ENCODE measurements at places on chromosomes 6 and 20.

DNA sequence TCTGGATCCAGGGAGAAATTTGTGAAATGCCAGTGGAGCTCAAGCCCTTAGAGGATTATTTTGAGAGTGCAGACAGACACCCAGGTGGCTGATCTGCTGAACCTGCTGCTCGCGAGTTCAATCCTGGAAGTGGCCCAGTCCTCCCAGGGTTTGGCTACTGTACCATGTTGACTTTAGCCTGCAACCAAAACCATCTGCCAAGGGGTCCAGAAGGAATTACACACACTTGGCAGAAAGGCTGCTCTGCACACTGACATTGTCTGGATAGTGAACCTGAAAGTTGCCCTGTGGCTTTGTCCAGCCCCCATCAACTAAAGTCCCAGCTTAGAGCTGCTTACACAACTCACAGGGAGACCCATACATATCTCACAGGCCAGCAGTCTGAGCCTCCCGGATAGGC is 21.6 kb upstream of the PI3 start:
- DNase-seq, result no peak

GRCh38 chr6:119610265-119610664 is 260.7 kb upstream of the MAN1A1 start:
- DNase-seq, result no peak

- no peak for DNase-seq
Measured at GRCh38 chr20:1296117-1296610, 30.1 kb downstream of the SNPH start.

GRCh38 chr6:72649032-72649984 is 27.4 kb downstream of the KCNQ5 start:
- peak; percentile 77 for DNase-seq

DNA sequence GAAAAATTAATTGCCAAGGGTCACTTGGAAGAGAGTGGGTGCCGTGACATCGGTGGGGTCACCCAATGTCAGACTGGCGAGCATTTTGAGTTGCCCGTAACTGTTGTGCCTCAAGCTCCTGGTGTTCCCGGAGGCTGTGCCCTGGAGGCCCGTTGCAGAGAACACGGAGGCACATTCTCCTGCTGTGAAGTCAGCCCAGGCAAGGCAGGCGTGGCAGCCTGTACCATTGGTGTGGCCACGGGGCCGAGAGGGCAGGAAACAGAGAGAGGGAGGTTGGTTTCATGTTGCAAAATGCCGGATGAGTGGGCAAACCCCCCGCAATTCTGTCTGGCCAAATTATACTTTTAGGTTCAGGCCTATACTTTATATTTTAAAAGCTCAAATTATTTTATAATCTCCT is 81.2 kb downstream of the THBS2 start:
- DNase-seq, result peak; percentile 93

- peak; percentile 58 for DNase-seq
Measured at GRCh38 chr6:166584853-166585429, 1.5 kb downstream of the RAMACL start.

DNA sequence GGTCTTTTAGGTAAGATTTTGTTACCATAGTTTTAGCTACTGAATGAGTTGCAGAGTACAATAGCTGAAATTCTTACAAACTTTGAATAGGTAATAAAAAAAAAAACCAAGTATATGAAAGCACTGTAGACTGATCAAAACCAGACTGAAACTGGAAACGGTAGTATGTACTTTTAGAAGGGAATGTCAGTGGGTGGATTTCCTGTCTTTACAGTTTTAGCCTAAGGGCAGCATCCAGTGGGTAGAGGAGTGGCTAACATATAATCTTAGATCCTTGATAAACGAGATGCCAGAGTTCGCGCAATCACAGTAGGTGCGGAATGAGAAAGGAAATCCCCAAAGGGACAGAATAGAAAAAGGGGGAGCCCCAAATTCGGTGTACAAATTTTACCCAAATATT is 385.9 kb upstream of the RUNX2 start:
- peak; percentile 17 for DNase-seq

GRCh38 chr6:1287103-1287591 is 24.8 kb upstream of the FOXQ1 start:
- peak; percentile 97 for DNase-seq

DNA sequence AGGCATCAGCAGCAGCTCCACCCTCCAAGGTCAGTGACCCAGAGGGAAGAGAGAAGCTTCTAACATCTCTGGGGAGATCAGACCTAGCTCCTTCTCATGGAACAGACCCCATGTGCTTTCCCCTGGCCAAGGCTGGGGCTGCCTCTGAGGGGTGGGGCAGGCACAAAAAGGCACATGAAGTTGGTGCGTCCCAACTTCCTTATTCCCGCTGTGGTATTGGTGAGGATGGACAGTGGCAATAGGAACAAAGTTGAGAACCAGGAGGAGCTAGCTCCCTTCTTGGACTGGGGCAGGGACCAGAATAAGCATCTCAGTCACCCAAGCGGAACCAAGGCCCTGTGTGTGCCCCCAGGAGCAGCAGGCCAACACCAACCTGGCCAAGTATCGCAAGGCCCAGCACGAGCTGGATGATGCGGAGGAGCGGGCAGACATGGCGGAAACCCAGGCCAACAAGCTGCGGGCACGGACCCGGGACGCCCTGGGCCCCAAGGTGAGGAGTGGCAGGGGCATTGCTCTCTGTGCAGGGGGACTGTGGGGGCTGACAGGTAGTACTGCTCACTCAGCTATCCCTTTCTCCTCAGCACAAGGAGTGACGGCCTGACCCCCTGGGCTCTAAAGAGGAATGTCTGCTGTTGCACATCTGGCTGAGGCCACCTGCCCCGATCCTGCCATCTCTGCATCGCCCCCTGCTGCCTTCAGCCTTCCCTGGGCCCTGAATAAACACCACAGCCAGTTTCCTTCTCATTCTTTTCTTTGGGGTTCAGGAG is 46.1 kb downstream of the MYH7B start:
- DNase-seq, result peak; percentile 47

DNA sequence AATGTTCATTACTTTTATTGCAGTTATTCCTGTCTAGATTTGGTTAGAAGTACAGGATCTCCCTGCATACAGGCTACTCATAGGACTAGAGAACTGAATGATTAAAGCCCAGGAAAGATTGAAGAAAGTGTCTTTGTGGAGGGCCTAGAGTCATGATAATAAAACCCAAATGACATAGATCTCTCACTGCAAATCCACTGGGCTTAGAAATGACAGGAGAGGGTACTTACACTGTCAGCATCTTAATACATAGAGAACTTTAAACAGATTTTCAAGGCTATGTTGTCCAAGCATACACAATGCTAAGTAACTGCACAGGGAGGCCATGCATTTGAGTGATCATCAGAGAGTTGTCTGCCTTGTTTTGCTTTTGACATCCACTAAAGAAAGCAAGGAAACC is 383.8 kb upstream of the MAP3K7 start:
- no peak for DNase-seq

DNA sequence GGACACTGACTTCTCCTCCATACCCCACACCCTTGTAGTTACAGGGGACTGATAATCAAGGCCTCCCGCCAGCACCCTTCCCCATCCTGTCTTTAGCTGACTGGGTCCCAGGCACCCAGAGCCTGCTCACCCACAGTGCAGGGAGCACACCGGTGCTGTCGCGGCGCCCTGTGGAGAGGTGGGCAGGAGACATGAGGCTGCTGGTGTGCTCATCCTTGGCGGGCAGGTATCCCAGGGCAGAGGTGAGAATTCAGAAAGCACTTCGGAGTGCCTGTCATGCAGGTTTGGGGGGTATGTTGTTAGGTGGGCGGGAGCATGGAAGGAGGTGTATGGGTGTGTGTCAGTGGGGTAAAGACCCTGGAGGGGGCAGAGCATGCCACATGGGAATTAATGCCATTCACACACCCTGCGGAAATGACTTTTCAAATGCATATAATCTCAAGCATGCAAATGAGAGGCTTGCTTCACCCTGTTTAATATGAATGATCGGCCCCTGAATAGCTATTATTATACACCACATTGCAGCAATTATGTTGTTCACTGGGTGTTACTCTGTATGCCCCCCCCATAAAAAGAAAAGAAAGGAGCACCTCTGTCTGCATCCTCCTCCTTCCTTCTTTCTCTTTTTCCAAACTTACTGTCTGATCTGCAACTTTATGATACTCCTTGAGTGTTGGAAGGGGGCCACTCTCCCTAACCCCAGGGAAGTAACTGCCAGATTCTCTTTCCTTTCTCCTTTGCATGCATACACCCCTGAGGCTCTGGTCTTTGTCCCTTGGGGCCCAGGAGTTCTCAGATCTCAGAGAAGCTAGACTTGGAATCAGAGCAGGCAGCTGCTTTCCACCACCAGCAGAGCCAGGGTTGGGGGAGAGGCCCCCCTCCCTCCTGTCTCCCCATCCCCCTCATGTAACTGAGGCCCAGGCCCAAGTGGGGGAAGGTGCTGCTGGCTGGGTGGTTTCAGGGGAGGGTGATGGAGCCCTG is 16.0 kb downstream of the FOXP4 start:
- DNase-seq, result no peak

GRCh38 chr6:53796791-53797190 is 2.0 kb downstream of the LRRC1 start:
- DNase-seq, result peak; percentile 34

- no peak for DNase-seq
Measured at GRCh38 chr6:90297867-90298381, 1.3 kb upstream of the BACH2 start.

- no peak for DNase-seq
Measured at GRCh38 chr20:60242836-60243505, 284.7 kb downstream of the CDH26 start.

DNA sequence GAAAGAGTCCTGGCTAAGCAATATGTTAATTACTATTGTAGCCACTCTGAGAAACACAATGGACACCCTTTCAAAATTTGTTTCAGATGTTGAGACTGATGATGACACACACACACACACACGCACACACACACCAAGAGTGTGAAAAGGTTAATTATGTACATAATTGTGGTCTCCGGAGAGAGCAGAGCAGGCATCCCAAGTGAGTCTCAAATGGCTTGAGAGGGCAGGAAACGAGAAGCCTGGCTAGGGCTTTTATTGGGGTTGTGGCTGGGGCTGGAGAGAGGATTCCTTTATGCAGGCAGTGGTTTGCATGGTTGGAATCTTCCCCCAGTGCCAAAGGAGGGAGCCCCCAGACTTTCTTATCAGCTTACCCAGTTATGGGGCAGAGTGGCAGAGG is 38.2 kb upstream of the NKX2-4 start:
- peak; percentile 6 for DNase-seq

GRCh38 chr6:163695414-163695864 is 280.9 kb downstream of the QKI start:
- no peak for DNase-seq

GRCh38 chr6:156281266-156281665 is 495.9 kb upstream of the ARID1B start:
- no peak for DNase-seq

DNA sequence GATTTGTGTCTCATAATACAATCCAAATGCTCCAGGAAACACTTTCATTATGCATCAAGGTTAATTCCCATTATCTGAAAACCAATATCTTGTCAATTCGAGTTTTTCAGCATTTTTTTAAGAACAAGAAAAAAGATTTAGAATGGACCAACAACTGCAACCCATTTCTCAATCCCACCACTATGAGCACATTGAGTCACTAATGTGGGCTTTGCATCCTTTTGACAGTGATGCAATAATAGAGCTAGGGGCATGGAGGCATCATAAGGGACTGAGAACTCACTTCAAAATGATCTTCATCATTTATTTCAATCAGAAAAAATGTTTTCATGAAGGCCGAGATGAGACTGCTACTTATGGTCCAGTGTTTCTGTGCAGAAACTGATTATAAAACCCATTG is 74.8 kb upstream of the DEFB112 start:
- no peak for DNase-seq

DNA sequence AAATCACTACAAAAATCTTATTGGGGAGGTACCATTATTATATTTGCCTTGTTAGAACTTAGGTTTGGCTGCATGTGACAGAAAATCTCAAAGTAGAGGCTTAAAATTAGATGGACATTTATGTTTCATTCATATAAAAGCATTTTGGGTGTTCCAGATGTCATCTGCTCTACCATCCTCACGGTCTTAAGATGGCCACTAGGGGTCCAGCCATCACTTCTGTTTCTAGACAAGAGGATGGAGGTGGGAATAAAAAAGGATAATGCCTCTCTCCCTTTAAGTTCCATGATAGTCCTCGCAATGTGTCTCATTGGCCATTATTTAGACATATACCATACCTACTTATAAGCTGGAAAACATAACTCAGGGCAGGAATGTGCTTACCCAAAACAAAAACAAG is 929.5 kb downstream of the KIF16B start:
- peak; percentile 23 for DNase-seq

DNA sequence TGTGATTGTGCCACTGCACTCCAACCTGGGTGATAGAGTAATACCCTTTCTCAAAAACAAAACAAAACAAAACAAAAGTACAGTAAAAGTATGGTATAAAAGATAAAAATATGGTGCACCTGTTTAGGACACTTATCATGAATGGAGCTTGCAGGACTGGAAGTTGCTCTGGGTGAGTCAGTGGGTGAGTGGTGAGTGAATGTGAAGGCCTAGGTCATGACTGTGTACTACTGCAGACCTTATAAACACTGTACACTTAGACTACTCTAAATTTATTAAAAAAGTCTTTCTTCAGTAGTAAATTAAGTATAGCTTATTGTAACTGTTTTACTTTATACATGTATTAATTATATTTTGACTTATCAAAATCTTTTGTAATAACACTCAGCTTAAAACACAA is 46.0 kb downstream of the ZFP64 start:
- DNase-seq, result no peak

GRCh38 chr6:82073484-82073883 is 174.1 kb downstream of the IBTK start:
- DNase-seq, result no peak

DNA sequence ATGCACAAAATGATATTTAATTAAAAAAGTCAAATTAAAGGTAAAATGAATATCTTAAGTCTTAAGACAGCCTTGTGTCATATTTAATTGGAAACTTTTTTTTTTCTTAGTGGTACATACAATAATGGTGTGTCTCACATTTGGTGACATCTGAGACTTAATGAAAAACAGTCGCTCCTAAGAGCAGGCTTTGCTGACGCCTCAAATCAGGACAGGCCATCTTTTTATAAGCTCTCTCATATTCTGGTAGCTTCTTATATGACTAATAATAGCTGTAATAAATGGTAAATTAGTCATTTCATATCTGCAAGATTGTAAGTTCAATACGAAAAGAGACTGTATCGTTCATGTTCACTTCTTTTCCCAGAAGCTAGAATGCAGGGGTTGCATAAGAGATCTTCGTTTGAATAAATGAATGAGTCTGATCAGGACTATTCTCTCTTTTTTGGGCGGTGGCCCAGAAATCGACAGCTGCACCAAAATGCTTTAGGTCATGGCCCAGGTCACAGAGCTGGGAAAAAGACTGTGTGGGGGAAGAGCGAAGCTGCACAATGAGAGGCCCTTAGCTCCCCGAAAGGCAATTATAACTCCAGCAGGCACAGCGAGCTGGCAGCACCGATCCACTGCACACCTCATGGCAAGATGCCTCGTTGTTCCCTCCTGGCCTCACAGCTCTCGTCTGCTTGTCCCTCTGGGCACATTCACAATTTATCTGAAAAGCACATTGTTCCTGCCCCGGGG is 69.4 kb downstream of the NRN1 start:
- no peak for DNase-seq

Data from choroid plexus epithelial cell (primary cell).